ENCODE measurements at places on chromosomes 2 and 18.

GRCh38 chr2:170928036-170928823 is 823 bp upstream of the GORASP2 start:
- peak; percentile 5 for DNase-seq

DNA sequence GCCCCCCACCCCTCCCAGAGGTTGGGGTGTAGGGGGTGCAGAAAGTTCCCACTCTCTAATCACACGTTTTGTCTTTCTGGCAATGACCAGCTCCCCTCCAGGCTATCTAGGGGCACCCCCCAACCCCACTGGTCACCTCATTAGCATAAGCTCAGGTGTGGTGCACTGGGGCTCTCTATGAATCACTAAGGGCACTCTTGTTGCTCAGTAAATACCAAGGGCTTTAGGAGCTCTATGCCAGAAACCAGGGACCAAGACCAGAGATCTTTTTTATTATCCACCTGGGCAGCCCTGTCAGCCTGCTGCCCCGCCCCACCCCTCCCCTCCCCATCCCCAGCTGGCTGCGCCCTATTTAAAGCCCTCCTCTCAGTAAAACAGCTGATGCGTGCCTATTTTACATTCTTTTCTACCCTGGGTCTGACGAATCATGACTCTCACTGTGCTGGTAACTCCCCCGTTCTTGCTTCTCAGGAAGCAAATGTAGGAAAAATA is 24.3 kb downstream of the NCK2 start:
- no peak for DNase-seq

GRCh38 chr18:23994361-23994902 is 20.1 kb upstream of the TTC39C start:
- DNase-seq: no peak

GRCh38 chr2:215052404-215052803 is 86.0 kb downstream of the ABCA12 start:
- no peak for DNase-seq

DNA sequence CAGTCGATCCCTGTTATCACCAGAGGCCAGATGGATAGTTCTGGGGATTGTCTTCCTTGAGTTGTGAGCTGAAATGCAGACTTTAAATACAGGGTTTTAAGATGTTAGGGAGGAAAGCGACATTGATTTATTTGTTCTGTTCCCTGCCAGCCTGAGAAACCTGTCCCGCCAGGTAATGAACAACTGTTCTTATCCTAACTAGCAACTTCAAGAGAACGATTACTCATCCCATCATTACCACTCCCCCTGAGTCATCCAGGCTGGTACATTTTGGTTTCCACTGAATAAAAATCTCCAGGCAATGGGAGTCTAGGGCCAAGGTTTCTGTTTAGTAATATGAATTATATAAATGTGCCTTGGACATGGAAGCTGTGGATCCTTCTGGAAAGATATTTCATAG is 131.2 kb downstream of the LYPD6B start:
- no peak for DNase-seq

DNA sequence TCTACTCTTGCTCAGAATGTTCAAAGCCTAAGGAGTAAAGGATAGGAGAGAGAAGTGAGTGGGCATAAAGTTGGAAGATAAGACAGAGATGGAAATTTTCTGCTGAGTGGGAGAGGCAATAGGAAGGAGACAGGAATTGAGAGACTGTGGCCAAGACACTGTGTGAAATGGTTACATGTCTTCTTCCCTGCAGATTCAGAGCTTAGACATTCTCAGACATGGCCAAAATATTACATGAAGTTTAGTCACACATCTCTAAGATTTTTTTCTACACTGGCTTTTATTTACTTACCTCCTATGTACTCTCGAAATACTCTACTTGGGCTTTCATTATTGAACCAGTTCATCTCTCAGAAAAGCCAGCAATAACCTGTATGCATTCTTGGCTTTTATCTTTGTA is 363.0 kb upstream of the FANCL start:
- DNase-seq: no peak

DNA sequence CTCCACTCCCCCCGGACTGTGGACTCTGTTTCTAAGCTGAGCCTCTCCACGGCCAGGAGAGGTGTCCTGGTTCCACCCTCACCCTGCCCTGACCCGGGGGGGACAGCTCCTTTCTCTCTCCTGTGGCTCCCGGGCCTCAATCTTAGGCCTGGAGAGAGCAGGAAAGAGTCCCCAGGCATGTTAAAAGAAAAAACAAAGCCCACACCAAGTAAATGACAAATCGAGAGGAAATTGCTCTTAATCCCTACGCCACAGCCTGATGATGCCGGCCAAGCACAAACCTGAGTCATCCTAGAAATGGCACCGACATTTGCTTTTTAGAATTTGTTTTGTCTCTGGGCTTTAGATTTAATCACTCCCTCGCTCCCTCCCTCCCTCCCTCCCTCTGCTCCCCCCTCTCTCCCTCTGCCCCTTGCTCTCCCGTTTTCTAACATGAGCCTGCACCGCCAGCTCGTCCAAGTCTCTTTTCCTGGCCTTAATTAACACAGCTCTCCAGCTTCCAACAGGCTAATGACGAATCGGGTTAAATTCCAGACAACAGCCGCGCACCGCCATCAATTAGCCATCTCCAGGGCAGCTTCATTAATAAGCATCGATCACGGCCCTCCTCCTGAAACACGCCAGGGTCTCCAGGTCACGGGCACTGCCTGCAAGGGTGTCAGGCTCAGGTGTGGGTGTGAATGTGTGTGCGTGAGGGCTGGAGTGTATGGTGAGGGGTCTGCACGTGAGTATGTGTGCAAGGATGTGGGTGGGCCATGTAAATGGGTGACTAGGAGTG is 230.8 kb downstream of the CELF4 start:
- DNase-seq: no peak

- no peak for DNase-seq
Observed at GRCh38 chr2:190404487-190404886, 3.7 kb upstream of the MFSD6 start.

GRCh38 chr2:37911296-37911873 is 13.7 kb upstream of the RMDN2 start:
- no peak for DNase-seq

DNA sequence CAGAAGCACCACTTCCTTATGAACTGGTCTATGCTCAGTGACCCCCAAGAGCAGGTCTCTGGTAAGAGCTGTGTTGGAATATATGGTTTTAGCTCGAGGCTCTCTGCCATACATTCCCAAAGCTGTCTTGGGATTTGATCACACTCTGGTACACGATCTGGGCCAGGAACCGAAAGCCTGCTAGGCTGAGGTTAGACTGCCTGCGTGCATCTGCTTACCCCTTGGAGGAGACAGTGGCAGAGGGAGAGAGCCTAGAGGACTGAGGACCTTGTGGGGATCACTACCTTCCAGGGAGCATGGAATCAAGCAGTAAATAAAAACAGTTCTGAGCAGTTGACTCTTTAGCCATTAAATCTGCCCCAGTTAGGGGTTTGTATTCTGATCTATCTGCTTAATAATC is 63.7 kb downstream of the ZNF532 start:
- no peak for DNase-seq

DNA sequence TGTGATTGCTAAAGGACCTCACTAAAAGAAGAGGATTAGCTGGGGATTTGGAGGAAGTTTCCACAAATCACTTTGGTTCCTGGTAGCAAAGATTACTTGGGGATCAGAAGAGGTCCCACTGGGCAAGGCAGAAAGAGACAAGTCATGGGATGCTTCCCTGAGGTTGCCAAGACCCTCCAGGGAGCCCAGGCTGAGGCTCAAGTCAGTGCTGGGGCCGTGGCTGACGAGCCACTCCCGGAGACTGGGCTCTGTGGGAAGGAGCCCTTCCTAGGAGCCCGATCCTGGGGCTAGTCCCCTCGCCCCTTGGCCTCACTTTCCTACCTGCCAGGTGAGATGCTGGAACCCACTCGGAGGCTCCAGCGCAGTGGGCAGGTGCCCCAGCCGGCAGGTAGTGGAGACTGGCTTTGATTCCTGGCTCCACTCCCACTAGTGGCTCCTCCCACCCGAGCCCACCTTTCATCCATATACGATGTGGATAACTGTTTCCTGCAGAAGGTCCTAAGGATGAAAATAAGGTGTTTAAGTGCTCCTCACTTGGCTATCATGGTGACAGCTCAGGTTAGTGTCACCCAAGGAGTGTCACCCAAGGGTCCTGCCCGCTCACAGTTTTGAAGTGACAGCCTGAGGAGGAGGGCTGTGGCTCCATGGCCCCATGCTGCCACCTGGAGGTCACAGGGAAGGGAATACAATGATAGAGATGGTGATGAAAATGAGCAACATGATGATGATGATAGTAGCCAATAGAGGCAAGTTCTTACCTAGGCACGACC is 100.5 kb downstream of the CAPN13 start:
- DNase-seq: peak; percentile 65

DNA sequence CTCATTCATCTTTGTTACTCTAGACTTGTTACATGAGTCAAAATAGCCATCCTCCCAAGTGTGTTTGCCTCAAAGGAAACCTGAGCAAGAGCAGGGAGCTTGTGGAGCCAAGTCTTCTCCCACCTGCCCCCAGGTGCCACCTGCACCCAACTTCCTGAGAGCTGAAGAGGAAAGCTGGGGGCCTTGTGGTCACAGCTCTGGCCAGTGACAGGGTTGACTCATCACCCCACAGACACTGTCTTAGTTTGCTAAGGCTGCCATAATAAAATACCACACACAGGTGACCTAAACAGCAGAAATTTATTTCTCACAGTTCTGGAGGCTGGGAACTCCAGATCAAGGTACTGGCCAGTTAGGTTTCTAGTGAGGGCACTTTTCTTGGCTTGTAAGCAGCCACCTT is 99.6 kb downstream of the TPGS2 start:
- no peak for DNase-seq

DNA sequence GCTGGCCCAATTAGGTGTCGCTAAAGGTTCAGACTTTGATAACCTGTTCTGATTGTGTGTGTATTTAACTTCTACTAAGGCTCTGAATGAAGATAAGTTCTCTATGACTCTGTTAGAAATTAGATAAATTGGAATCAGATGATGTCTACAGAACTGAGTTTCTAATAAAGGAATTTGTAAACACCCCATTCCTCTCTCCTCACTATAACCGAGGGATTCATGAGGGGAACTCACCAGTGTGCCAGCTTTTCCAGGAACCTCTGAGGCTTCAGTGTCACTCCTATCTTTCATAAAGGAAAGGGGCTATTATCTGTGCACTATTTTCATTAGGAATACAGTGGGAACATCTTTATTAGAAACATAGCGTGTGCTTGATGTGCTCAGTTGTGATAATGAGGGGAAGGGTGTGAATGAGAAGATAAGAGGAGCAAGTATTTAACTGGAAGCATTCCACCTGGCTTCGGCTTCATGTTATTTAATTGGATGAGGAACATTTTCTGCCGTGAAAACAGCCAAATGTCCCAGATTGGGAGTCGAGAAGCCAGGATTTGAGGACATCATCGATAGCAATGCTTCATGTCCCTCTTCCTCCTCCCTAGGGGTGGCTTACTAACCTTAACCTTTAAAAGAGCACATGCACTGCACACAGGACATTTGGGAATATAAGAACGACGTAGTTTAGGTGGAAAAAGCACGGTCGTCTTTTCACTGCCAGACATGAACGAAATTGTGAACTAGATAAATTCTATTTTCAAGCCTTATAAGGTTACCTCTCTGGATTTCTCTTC is 84.8 kb upstream of the TCF4 start:
- no peak for DNase-seq

- DNase-seq: no peak
Observed at GRCh38 chr2:129756276-129756675, 223.2 kb upstream of the RAB6C start.

DNA sequence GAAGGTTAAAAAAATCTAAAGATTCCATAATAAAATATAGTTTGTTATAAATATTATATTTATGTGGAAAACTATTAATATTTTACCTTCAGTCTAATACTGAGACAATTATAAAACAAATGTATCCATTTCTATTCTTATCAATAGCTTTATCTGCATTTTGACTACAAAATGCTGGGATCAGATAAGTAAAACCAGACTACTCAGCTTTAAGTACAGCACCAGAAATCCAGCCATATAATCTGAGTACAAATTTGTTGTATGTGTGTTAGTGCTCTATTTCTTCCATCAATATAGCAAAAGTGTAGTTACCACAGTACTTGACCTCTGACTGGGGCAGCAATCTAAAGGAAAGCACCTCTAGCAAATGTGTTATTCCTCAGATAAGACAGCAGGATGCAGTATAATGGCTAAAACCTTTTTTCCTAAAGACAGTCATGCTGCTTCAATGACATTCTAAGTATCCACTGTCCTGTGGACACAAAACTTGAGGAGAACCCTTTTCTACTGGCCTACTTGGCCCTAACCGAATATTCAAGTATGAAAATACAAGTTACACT is 68.1 kb downstream of the OLA1 start:
- no peak for DNase-seq

DNA sequence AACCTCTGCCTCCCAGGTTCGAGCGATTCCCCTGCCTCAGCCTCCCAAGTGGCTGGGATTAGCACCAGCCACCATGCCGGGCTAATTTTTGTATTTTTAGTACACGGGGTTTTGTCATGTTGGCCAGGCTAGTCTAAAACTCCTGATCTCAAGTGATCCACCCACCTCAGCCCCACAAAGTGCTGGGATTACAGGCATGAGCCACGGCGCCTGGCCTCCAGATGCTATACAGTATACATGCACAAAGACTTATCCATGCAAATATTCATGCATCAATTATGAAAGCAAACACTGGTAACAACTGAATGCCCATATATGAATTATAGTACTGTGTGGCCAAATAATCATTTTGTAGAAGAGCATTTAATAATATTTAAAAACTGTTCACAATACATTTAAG is 36.0 kb upstream of the SOS1 start:
- DNase-seq: no peak

DNA sequence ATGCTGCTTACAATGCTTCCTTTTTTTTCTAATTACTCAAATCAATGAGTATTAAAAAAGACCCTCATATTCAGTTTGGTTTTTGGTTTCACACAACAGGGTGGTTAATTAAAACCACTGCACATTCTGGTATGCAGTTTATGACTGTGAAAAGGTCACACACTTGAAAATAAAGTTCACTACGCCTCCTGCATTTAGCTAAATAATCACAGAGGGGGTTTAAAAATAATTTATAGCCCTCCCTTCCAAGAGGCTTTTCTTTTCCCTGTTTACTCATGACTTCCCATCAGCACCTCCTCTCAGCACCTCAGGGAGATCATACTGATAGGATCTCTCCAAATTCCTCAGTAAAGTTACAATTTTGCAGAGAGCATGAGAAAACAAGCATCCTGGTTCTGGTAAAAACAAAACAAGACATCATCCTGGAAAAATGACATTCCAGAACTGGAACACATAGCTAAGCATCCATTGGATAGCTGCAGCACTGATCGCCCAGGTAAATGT is 129.5 kb upstream of the TMEM200C start:
- DNase-seq: no peak

GRCh38 chr18:25962176-25962575 is 128.2 kb downstream of the SS18 start:
- DNase-seq: no peak

- no peak for DNase-seq
Observed at GRCh38 chr2:144198116-144198515, 321.8 kb downstream of the ZEB2 start.

Data from muscle of arm (tissue), 14 donors.